ENCODE measurements at places on chromosomes 11 and 22.

- DNase-seq = no peak
These were observed 2.8 kb upstream of the MTMR2 start for GRCh38 chr11:95926726-95927125.

GRCh38 chr11:13119941-13120520 lies 110.9 kb downstream of the RASSF10 start:
- DNase-seq = no peak

GRCh38 chr11:15830741-15831428 lies 525.5 kb downstream of the SOX6 start:
- no peak for DNase-seq

GRCh38 chr11:108122166-108122628 lies 830 bp downstream of the ACAT1 start:
- no peak for DNase-seq

GRCh38 chr11:128575174-128575960 lies 12.0 kb downstream of the ETS1 start:
- no peak for DNase-seq

- no peak for DNase-seq
These were observed 13.6 kb upstream of the XBP1 start for GRCh38 chr22:28813772-28814518.
